Activated T-cell treated with anti-CD3 and anti-CD28 coated beads, Interleukin-2, amount 50 U/mL, for 4 hours (primary cell): ENCODE measurements at places on chromosomes 7 and 10.

- no peak for DNase-seq
Measured at GRCh38 chr7:42359946-42360345, 122.9 kb upstream of the GLI3 start.

DNA sequence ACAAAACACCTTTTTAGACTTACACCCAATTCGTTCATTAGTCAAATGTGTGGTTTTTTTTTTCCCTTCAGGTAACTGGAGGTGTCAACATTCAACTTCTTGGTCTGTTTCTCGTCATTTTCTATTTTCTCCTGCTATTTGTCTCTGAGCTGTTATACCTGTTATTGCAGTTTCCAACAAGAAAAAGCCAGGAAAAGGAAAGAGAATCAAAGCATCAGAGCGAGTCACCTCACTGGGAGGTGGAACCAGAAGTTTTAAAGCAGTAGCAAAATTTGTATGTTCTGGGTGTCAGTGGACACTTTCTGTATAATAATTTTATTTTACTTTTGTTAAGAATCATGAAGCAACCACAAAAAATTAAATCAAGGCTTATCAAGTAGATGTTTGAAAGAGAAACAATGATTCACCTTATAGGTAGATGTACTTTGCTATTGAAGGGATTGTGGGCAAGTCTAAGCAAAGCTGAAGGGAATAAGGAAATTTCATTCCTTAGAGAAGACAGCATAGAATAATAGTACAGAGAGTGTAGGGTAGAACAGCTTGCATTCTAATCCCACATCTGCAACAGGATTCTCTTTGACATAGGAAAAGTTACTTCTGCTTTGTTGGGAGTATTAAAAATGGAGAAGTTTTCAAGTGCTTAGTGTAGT, 675.8 kb downstream of the PCDH15 start:
- DNase-seq = no peak

DNA sequence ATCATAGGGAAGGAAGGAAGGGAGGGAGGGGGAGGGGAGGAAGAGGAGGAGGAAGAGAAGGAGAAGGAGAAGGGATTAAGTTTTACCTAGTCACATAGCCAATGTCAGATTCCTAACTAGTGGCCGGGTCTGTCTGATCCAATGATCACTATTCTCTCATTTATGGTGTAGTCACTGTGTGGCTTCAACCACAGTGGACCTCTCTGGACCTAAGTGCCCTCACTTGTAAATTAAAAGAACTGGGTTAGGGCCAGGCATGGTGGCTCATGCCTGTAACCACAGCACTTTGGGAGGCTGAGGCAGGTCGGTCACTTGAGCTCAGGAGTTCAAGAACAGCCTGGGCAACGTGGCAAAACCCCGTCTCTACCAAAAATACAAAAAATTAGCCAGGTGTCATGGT, 6.6 kb upstream of the SERPINE1 start:
- no peak for DNase-seq

DNA sequence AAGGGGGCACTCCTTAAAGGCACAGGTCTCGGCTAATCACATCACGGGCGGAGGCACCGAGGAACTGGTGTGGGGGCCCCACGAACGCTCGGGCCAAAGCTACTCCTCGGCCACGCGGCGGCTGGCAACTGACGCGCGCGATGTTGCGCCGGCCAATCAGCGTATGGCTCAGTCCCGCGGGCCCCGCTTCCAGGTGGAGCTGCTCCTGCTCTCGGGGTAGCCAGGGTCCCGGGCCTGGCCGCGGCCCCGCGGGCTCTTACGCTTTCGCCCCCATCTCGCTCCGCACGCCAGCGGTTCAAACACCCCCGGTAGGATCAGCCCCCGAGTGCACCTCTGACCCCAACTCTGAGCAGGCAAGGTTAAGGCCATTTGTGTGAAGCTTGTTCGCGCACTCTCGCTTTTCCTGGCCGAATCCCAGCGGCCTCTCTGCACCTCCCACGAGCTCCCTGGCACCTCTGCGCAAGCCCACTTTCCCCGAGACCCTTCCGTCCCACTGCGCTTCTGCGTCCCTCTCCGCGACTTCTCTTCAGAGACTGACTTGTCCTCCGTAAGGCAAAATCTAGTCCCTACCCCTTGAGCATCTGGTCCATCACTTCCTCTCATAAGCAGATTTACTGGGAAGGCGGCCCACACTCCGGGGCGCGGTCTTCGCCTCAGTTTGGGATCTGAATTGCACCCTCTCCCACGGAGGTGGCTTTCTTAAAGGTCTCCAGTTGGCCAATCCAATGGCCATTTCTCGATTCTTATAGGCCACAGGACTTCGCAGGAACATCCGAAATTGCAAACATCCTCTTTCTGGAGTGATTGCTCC, 200.9 kb upstream of the TBX20 start:
- DNase-seq = no peak

- no peak for DNase-seq
Measured at GRCh38 chr10:69934768-69935167, 117.9 kb upstream of the MACROH2A2 start.

- no peak for DNase-seq
Measured at GRCh38 chr10:78893217-78893616, 175.5 kb upstream of the ZMIZ1 start.

GRCh38 chr7:44617225-44617890, 10.9 kb downstream of the OGDH start:
- no peak for DNase-seq

- DNase-seq = no peak
Measured at GRCh38 chr10:76133597-76134255, 702.3 kb downstream of the LRMDA start.

DNA sequence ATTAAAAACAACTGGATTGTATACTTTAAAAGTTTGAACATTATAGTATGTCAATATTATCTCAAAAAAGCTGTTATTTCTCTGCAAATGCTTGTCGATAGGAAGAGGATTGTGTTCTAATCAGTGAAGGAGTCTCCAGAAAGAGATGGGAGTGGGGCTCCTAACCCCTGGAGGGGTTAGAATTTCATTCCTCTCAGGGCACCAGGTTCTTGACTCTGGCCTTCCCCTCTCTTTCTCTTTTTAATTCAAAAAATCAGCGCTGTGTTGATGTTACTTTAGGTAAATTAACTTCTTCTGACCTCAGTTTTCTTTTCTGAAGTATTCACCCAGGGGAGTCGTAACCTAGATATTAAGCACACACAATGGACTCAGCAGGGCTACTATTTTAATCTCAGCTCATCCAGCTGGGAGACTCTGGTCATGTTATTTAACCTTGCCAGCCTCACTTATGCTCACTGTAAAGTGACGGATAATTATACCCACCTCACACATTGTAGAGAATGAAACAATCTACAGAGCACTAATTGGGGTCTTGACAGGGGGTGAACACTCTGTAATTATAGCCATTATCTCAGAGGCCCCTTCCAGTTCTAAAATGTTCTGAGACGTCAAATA, 59.4 kb downstream of the GCC1 start:
- no peak for DNase-seq

DNA sequence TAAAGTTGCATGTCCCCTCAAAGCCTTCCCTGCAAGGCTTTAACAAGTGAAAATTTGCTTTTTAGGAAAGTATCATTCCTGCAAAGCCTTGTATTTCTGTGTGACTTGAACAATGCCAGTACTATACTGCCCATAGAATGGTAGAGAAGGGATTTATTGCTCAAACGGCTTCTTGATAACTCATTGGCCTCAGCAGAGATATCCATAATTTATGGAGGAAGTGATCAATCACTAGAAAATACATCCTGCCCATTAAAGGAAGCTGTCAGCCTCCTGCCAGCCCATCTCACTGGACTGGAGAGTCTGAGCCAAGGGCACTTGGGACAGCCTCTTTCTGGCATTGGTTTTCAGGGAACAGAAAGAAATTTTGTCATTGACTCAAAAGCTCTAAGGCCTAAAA, 152.6 kb downstream of the XPNPEP1 start:
- DNase-seq = no peak

- DNase-seq = no peak
Measured at GRCh38 chr7:48734695-48735406, 189.5 kb upstream of the CDC14C start.

- DNase-seq = no peak
Measured at GRCh38 chr7:82247814-82248433, 195.7 kb downstream of the CACNA2D1 start.

DNA sequence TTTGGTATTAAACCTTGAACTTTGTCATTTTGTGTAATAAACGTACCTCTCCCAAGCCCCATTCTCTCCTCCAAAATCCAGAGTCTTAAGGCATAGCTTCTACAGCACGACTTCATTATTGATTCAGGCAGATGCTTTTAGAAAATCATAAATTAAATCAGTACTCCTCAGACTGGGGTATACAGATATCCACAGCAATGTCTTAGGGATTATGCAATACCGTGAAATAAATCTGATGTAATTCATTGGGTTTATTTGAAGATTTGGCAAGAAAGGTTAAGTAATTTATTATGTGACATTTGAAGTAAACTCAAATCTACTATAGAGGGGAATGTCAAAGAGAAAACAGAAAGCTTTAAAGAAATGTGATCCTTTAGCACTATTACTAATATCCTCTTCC, 246.1 kb upstream of the PLXDC2 start:
- no peak for DNase-seq

- DNase-seq = no peak
Measured at GRCh38 chr10:7787150-7787856, 490 bp downstream of the KIN start.

- no peak for DNase-seq
Measured at GRCh38 chr10:114548662-114549061, 109.4 kb downstream of the ABLIM1 start.

DNA sequence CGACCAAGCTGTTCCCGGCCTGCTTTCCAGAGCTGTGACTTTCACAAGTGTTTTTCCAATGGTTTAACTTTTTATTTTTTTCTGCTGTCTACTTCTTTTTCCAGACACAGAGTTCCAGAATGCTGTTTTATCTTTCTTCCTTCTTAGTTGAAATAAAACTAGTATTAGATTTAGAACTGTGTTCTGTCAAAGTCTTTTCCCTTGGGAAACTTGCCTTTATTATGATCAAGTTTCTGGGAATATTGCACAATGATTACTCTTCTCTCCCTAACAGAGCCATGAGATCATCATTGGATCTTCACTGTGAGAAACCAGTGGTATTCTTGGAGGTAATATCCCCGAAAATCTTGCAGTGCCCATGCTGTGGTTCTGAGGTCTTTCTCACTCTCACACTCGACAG, 104.9 kb upstream of the KCND2 start:
- DNase-seq = no peak

GRCh38 chr10:95480102-95480900, 80.9 kb downstream of the SORBS1 start:
- DNase-seq = no peak

DNA sequence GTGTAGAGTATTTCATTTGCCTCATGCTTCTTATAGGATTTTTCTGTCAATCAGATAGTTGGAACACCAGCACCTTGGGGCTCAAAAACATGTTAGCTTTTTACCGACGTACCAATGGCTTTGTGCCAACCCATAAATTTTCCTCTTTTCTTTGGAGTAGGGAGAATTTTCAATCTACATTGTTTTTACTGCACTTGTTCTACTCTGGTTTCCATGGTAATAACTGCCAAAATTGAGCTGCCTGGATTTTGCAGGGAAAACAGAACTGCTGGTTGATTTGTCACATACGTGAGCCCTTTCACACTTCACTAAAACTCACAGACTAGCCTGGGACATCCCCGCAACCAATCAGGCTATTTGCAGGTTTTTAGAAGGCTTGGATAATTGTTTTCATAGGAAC, 189.7 kb downstream of the ARHGAP21 start:
- no peak for DNase-seq

DNA sequence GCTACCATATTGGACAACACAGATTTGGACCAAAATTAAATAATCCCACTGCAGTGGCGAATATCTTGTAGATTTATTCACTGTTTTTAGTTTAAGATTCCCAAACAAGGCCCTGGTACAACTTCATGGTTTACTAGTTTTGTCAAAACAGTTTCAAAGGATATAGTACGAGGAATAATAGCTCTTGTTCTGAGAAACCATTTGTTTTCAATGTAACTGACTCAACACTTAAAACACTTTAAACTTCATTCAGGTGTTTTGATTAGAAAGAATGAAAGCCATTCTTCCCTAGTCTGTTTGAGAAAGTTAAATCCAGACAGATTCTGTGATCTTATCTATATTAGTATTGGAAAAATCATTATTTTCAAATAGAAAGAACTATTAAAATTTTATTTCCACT, 276.4 kb upstream of the MKLN1 start:
- DNase-seq = no peak

DNA sequence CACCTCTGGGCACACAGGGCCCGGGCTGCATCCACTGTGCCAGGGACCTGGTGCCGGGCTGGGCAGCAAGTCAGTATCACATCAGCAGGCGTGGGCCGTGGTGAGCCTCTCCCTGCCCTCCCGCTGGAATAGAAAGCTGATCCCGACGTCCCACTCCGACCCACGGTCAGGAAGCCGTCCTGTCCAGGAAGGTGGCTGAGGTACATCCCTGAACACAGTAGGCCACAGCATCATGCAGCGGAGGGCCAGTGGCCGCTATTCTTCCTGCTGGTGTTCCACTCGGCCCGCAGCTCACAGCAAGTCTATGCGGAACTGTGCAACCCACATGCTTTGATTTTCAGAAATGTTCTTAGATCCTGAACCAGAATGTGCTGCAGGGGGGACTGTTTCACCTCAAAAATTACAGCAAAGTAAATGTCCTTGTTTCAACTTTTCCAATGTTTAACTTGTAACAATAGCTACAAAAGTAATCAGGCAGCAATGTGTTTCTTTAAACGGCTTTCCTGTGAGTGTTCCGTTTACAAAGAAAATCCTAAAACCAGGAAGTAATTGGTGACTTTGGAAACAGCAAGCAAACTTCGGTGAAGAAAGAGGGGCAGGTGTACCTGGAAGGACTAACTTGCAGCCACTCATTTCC, 676 bp upstream of the GPR146 start:
- no peak for DNase-seq
